ENCODE measurements at places on chromosomes 13 and 19.

- no peak for DNase-seq
Observed at GRCh38 chr19:54094426-54095000, 6.1 kb downstream of the OSCAR start.

- DNase-seq = no peak
Observed at GRCh38 chr19:33194532-33194885, 379 bp downstream of the LRP3 start.

GRCh38 chr13:97002581-97002980 lies 8.3 kb upstream of the OXGR1 start:
- DNase-seq = no peak

DNA sequence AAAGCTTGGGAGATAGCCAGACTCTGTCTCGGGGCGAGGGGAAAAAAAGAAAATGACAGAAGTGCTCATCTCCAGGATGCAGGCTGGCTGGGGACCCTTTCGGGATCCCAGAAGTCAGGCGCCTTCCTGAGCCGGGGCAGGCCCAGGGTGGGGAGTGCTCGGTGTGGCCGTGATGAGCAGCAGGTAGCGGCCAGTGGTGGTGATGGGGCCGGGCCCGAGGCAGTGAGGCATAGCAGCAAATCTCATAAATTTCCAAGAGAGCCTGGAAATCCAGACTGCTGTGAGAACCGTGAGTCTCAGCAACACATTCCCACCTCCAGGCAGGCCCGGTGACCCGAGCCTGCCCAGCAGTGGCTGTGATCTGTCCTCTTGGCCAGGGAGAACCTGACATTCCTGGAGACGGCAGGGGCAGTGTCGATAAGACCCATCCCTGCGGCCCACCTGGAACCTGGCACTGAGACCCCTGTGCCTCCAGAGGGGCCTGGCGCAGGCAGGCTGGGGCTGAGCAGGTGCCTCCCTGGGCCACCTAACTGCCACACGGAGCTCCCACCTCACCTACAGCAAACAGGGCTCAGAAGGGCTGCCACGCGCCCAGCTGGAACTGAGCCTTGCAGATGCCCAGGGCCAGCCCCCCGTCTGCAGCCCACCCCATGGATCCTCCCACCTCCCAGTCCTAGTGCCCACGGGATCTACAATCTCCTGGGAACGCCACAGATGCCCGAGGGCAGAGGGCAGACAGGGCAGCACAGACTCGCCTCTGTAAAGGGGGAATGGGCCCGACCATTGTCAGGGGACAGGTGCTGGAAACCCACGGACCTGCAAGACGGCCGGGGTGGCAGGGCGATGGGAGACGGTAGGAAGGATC lies 23.4 kb downstream of the IZUMO4 start:
- no peak for DNase-seq

DNA sequence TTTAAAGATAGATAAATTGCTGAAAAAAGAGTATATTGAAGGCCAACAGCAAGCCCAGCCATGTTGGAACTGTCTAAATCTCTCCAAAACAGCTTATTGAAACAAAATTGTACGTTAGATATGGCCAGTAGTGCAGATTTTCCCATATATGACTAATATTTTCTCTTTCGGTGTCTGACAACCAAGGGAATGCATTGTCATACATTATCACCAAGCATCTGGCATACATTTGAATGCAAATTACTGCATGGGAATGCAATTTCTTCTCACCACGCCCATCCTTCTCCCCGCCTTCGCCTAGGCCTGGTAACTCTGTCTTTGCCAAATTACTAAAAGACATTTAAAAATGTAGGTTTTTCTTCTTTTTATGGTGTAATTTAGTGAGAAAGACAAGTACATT lies 32.5 kb upstream of the IRS2 start:
- no peak for DNase-seq

GRCh38 chr19:2235381-2236063 lies 607 bp downstream of the PLEKHJ1 start:
- no peak for DNase-seq

GRCh38 chr13:113046128-113046882 lies 59.3 kb upstream of the F7 start:
- DNase-seq = no peak

- peak; percentile 29 for DNase-seq
Observed at GRCh38 chr19:17687857-17688784, at the start of gene UNC13A. UNC13A (minus strand) TSS chr19:17688354; CDS start chr19:17688199, 155 bp downstream.

DNA sequence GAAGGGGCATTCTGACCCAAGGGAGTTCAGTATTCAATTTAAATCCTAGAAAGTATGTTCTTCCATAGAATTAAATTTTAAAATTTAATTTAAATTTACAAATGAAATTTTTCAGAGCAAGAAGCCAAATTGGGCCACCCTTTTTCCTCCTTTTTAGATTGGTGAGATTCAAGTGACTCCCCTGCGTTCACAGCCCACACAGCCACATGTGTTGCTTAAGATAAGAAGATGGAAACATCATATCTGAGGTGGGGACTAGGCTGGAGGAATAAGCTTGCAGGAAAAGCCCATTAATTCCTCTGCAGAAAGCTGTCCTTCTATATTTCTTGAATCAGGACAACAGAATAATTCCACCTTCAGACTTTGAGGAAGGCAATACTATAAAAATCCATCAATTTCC lies 392.7 kb upstream of the ZNF507 start:
- no peak for DNase-seq

DNA sequence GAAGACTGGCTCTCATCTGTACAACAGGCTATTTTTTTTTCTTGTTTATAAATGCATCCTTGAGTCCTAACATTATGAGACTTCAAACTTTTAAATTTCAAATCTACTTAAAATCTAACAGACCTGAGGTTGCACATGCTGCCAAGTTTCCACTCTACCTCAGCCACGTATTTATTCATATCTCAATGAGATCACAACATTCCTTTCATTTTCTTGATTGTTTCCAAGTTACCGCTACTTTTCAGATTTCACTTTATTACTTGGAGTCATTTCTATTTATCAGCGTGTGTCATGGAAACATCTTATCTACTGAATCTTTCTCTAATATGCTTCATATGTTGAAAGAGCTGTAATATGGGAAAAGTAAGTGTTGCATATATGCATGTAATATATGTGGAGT lies 1257.5 kb upstream of the ATXN8OS start:
- no peak for DNase-seq

DNA sequence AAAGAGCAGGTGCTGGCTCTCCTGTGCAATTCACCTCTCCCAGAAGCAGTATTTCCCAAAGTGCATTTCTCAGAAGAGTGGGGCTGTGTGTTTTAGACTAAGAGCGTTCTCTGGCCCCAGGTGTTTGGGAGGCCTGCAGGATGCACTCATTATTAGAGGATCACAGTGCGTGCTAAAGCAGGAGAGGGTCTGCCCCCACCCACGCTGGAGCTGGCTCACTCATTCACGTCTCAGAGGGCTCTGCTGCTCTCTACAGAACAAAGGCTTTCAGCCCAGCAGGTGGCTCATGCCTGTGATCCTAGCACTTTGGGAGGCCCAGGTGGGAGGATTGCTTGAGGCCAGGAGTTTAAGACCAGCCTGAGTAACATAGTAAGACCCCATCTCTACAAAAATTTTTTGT lies 756.7 kb downstream of the UQCRFS1 start:
- DNase-seq = no peak

DNA sequence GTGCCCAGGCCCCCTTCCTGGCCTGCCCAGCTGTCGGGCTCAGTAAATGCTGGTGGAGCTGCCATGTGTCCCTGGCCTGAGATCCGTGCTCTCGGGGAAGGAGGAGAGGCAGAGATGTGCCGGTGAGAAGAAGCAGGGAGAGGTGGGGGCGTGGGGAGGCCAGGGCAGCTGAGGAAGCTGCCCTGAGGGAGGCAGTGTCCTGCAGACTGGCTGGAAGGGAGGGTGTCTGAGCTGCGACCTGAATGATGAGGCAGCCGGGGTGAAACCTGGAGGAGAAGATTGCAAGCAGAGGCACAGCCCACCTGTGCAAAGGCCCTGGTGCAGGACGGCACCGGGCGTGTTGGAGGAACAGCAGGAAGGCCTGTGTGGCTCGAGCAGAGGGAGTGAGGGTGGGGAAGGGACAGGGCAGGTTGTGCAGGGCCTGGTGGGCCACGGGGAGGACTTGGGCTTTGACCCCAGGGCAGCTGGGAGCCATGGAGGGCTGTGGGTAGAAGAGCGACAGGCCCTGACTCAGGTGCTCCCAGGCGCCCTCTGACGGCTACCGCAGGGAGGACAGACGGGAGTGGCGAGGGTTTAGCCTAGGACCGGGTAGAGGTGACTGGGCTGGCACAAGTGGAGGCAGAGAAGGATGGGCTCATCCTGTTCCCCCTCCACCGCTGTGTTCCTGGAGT lies 14.0 kb upstream of the CELF5 start:
- DNase-seq = peak; percentile 63

DNA sequence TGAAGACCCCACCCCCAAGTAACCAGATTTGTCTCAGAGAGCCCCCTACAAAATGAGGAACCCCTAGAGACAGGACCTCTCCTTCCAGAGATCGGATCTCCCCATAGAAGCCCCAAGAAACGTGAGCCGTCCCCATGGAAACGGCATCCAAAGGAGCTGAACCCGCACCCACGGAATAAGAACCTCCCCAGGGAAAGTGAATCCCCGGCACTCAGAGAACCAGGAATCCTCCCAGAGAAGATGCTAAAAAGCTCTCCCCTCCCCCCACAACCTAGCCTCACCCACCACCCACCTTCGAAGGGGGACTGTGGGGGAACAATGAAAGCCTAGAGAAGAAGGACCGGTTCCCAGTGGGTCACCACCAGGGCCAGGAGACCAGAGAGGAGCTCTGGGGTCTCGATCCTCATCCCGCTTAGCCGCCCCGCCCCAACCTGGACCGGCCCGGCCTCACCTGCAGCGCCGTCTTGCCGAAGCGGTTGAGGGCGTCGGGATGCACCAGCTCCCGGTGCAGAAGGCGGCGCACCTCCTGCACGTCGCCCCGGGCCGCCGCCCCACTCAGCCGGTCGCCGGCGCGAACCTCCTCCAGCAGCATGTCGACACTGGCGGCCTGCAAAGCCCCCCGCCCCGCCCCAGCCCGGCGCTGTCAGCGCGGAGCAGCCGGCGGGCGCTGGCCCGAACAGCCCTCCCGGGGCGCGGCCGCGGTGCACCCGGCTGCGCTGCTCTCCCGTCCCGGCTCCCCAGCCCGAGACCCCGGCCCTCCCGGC lies 535 bp downstream of the CDKN2D start:
- DNase-seq = peak; percentile 60

- no peak for DNase-seq
Observed at GRCh38 chr19:485583-486236, 10.6 kb upstream of the MADCAM1 start.

DNA sequence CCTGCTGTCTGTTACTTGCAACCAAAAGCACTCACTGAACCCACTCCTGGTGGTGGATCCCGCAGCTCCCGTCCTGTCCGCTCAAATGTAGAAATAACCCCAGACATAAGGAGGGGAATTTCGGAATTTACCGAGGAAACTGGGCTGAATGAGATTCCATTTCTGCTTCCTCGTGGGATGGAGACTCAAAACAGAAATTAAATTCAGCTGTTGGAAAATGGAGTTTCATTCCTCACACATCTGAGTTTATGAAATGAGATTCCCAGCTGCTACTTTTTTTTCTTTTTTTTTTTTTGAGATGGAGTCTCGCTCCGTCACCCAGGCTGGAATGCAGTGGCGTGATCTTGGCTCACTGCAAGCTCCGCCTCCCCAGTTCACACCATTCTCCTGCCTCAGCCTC lies 44.3 kb downstream of the COLGALT1 start:
- no peak for DNase-seq

- no peak for DNase-seq
Observed at GRCh38 chr19:19421299-19421696, 15.8 kb downstream of the GATAD2A start.

DNA sequence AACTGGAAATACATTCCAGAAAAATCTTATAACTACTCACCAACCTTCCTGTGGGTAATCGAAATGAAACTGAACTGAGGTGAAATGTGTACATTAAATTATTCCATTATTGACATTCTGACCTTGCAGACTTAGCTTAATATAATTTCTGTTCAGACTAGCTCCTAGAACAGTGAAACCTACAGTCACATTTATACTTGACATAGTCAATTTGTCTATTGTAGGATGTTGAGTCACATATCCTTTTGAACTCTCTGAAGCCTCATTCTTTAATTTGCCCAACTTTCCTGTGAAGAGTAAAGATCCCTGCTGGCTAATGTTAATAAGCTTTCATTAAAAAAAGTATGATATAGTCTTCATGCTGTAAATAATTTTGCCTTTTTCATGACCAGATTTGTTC lies 92.0 kb upstream of the SCEL start:
- no peak for DNase-seq

GRCh38 chr13:42893214-42893671 lies 98.8 kb downstream of the EPSTI1 start:
- no peak for DNase-seq

DNA sequence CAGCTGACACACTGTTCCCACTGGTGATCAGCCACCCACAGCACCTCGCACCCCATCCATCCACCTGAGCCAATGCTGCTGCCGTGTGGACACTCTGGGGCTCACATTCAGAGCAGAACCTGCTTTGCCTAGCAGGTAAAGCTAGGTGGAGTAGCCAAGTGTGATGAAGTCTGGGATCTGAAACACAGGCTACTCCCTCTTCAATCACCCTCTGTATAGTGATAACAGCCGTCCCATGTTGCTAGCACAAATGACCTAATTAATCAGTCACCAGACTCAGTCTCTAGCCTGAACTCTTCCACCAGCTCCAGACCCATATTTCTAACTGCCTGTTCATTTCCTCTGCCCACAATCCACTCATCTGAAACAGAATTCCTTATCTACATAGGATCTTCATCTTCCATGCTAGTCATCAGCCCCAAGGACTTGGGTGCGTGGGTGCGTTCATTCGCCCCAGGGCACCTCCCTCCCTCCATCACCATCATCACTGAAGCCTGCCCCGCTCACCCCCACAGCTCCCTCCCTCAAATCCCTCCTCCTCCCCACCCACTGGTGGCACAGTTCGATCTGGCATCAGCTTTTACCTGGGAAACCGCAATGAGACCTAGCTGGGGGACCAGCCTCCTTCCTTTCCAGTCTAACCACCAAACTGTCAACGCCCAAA lies 19.8 kb downstream of the STK24 start:
- DNase-seq = peak; percentile 62

DNA sequence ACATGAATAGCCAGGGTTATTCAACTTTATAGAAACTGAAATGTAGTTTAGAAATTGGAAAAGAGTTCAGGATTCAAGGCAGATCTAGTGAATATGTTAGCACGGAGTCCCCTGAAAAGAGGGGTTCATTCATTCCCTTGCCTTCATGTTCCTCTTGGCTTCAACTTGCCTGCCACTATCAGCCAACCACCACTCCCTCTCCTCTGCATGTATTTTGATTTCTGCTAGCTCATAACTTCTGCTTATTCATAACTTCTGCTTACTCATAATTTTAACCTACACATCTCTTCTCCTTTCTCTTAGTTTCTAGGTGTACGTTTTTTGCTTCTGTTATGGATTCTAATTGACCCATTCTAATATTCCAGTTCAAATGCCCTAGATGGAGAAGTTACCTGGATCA lies 5.5 kb upstream of the SERTM1 start:
- no peak for DNase-seq
